ENCODE measurements at places on chromosomes 4 and X. TPM values are rescaled to one million over a fixed set of nuclear protein-coding genes. Genes with fewer than 3 reads are reported as not detected.
A peak's percentile ranks its signal among the peaks of the same experiment; 100 is the strongest.

GRCh38 chr4:78864405-78865024, 74.7 kb downstream of the PAQR3 start:
- ATAC-seq = no peak

GRCh38 chr4:109548655-109549054, 11.4 kb upstream of the MCUB start:
- peak; percentile 46 for ATAC-seq

DNA sequence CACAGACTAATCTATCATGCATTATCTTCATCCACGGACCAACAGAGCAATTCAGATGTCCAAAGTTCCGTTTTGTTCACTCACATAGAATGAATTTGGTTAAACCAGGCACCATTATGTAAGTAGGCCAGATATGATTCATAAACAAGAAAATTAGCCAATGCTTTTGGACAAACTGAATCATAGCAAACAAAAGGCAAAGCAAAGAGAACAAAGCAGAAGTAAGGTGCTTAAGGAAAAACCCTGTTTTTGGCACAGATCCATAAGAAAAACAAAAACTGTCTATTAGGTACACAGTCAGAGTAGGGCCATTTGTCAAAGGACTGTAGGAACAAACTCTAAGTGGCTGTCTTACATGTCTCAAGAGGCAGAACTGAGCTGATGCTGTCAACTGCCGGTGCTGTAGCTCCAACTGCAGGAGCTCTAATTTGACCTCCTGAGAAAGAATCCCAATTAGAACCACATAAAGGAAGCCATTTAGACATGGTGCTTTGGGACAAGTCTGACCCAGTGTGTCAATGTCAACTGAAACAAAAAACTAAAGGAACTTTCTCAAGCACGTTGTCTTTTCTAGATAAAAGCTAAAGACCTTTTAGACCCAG, 146.7 kb downstream of the COL25A1 start:
- no peak for ATAC-seq

- peak; percentile 60 for ATAC-seq
Measured at GRCh38 chr4:22667332-22667940, 25.3 kb upstream of the GBA3 start.

- ATAC-seq = no peak
Measured at GRCh38 chr4:138706201-138706600, 309.4 kb upstream of the NOCT start.

DNA sequence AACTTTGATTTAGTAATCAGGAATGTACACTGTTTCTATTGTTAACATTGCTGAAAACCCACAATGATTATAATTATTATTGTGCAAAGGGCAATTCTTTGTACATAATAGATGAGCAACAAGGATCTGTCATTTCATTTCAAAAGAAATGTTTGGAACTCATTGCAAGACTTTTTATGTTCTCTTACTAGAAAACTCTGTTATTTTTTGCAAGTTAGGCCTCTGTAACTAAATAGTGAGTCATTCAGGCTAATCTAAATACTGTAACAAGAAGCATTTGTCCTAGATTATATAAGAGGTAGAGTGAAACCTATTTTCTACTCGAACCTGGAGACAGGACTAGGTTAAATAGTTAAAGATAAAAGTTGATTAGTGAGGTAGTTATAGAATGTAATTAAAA, 93.2 kb upstream of the FAM47B start:
- ATAC-seq = no peak

DNA sequence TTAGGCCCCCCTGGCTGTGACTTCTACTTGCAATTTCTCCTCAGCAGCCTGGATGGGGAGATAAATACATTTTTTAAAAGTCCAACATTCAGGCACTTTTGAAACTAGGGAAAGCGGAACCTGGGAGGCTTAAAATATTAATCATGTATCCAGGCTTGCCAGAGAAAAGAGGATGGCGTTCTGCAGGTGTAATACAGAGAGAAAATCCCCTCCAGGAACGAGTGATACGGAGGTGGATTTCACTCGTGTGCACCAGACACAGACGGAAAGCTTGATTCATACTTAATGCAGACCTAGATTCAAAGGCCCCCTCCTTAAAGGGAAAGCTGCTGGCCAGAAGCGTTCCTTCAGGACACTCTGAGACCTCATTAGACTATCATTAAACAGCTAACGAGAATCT, 354.0 kb upstream of the BOD1L1 start:
- no peak for ATAC-seq

DNA sequence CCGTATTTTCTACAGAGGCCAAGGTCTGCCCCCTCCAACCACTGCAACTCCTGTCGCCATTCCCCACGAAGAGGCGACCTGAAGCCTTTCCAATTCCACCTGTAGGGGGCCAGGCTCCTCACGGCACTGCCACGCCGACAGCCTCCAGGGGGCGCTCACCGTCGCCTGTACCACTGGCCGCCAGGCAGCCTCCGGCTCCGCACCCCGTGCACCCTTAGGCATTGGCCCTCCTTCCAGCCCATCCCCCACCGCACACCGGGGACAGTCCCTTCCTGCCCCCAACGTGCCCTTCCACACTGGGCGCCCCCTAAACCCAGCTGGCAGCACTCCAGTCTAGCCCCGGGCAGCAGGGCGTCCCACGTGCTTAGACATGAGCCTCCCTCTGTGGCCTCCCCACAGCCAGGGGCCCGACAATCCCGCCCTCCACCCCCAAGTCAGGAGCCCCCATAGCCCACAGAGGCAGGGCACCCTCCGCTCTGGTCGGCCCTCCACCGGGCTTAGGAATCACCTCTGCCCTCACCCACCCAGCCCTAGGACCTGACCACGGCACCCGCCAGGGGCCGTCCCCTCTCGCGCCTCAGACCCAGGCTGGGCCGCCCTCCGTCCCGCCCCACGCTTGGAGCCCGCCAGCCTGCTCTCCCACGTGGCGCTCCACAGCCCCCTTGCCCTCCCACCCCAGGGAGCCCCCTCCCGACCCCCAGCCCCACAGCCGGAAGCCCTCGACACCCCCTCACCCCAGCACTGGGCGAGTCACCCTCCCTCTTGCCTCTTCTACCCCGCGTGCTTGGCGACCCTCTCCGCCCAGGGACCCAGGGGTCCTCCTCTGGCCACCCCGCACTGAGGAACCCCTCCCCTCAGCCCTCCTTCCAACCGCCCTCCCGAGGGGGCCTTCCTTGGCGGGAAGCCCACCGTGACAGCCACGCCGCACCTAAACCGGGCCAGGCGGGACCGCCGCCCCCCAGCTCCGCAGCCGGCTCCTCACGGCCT, 711 bp downstream of the PNMA6E start:
- ATAC-seq = peak; percentile 34

DNA sequence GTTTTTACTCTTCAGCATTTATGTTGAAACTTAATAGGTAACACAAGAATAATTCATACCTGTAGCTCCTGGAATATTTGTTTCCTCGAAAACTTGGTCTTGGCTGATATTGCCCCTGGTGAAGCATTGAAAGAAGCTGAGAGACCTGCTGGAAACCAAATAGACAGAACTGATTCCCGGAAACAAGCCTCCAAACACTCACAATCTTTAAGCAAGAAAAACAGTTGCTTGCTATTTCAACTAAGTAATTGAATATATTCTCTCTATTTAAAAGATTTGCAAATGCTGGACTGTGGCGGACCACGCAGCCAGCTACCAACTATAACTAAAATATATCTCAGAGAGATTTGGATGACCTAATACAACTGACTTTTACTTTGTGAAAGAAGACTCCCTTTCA, 3.6 kb downstream of the PCDH18 start:
- ATAC-seq = no peak

GRCh38 chr4:105510245-105510644, 36.4 kb upstream of the PPA2 start:
- no peak for ATAC-seq

DNA sequence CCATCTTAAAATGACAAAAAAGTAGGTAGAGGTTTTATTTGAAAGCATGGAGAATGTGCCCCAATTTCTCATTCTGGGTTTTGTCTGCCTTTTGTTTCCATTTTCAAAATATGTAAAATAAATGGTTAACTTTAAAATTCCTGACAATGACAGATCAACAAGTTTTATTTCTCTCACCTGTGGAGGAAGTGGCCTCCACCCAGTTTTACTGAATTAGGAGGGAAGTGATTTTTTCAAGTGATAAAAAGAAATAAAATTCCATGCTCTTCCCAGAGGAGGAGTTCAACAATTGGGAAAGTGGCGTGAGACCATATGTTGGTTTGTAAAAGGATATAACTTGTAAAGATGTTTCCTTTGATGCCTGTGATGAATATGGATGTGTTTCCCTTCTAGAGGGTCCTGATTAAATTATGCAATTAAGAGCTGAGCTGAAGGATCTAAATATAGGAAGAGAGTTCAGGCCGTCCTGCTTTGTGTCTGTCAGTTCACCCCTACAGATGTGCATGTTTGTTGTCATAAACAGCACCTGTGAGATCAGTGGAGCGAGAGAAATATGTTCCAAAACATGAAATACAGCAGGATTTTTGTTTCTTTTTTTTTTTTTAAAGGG, 19.5 kb downstream of the SMAD1 start:
- peak; percentile 61 for ATAC-seq

The SPANXD gene
- total RNA-seq = not detected

The RAI2 gene
- total RNA-seq = 30.5 TPM

The TRIM61 gene
- 0.99 TPM for total RNA-seq

The ARFIP1 gene
- 27.3 TPM for total RNA-seq

The EXOC1L gene
- not detected for total RNA-seq

The COL25A1 gene
- 1.4 TPM for total RNA-seq

The TMEM271 gene
- 0.35 TPM for total RNA-seq
